NCI-H1105 treated with DMSO at 0.1 percent for 48 hours (cell line): ENCODE measurements at places on chromosomes 6 and 20.

DNA sequence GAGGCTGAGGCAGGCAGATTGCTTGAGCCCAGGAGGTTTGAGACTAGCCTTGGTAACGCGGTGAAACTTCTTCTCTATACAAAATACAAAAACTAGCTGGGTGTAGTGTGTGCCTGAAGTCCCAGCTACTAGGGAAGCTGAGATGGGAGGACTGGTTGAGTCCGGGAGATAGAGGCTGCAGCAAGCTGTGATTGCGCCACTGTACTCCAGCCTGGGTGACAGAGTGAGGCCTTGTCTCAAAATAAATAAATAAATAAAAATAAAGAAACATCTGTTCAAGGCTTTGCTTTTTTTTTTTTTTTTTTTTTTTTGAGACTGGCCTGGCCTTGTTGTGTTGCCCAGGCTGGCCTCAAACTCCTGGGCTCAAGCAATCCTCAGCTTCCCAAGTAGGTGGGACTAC is 23.7 kb upstream of the SLC23A2 start:
- no peak for DNase-seq

- no peak for DNase-seq
Measured at GRCh38 chr6:11788043-11788442, 9.4 kb upstream of the ADTRP start.

DNA sequence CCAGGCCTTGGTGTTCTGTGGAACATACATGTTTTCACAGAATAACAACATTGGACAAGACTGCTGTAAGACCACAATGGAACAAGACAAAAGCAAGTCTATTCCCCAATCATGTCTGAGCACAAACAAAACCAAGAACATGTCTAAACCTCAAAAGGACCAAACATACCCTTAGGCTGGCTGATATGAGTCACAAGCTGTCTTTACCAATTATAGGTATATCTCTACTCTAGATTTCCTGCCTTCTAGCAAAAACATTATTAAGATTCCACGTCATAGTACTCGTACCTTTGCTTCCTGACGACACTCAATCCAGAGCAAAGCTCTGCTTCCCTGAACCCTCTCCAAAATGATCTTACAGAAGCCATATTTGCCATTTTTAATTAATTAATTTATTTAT is 15.4 kb upstream of the L3MBTL1 start:
- DNase-seq = no peak

DNA sequence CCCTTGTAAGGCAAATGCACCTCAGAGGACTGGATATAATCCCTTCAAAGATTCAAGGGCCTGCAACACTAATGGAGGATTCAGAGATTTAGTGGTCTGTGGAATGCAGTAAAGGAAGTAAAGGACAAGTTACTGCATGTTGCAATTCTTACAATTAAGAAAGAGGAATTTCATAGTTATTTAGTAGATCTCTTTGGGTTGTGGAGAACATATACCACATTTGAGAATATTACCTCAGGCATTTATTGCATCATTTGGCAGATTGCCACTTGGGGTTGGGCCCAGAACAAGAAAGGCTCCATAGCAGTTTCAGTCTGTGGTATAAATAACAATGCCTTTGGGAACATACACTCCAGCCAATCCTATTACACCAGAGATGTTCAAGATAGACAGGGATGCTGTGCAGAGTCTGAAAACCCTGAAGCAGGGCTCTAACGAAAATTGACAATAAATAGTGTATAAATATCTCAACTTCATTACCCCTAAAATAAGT is 20.9 kb upstream of the EPM2A start:
- peak; percentile 55 for DNase-seq

DNA sequence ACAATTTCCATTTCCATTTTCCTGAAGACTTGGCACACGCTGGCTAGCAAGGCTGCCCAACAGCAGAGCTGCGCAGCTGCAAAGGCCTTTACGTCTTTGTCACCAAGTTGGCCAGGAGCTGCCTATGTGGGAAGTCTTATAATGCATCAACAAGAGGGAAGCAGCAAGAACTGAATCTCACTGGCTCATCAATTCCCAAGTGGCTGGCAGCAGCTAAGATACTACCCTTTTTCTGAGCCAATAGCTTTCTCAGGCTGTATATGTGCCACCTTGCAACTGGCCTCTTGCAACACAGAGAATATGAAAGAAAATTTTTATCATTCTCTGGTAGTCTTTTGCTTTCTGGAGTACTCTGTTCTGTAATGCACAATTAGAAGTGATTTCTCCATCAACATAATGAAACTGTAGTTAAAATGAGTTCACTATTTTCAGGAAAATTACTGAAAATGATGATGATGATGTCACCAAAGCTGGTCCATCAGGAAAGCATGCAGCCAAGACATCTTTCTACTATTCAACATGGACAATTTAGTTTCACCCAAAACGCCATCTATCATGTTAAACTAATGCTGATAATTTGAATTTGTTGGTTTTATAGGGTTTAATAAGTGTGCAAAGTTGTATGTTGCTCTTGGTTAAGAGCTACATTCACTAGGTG is 97.3 kb upstream of the FOXA2 start:
- no peak for DNase-seq

- no peak for DNase-seq
Measured at GRCh38 chr6:15477746-15478145, 185.1 kb downstream of the DTNBP1 start.

GRCh38 chr6:156555116-156555515 is 222.1 kb upstream of the ARID1B start:
- no peak for DNase-seq

DNA sequence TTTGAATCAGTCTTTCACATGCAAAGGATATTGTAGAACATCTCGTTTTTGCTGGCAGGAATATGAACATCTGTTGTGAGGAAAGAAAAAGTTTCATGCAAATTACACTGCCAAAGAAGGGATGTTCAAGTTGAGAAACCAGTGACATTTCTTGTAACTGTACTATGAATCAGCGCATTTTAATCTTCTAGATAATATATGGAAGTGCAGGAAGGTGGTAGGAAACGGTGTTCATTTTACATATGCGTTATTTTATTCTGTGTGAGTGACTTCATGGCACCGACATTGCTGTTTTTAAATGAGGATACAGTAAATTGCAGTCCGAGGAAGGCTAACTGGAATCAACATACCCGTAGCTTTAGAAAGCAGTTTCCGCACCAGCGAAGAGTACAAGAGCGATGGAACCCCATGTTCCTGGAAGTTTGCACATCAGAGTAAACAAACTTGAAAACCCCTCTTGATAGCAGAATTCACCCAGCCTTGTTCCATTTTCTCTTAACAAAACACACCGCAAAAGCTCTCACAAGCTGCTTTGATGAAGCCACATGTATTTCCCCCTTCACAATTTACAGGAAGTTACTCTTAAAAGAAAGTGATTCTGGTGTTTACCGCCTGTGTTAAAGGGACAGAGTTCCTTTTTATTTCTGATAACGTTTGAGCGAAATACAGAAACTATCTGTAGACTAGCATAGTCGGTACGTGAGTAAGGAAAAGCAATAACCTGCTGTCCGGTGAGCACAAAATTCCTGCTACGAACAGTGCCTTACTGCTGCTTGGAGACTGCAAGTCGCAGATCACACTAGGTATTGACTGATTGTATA is 11.5 kb downstream of the PRDM1 start:
- no peak for DNase-seq

- no peak for DNase-seq
Measured at GRCh38 chr6:25157183-25157582, 122.0 kb upstream of the CARMIL1 start.

DNA sequence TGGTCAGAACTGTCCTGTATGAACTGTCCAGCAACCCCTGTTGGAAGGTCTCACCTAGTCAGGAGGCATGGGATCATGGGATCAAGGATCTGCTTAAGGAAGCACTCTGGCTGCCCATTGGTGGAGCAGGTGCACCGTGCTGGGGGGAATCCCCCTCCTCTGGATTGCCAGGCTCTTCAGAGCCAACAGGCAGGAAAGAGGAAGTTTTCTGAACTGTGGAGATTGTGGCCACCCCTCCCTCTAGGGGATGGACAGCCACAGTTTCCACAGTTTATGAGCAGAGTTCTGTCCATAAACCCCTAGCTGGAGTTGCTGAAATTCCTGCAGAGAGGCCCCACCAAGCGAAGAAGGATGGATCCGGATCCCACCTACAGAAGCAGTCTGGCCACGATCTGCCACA is 13.0 kb upstream of the HLA-DQB1 start:
- no peak for DNase-seq

GRCh38 chr20:39904476-39905112 is 784.4 kb downstream of the MAFB start:
- no peak for DNase-seq

DNA sequence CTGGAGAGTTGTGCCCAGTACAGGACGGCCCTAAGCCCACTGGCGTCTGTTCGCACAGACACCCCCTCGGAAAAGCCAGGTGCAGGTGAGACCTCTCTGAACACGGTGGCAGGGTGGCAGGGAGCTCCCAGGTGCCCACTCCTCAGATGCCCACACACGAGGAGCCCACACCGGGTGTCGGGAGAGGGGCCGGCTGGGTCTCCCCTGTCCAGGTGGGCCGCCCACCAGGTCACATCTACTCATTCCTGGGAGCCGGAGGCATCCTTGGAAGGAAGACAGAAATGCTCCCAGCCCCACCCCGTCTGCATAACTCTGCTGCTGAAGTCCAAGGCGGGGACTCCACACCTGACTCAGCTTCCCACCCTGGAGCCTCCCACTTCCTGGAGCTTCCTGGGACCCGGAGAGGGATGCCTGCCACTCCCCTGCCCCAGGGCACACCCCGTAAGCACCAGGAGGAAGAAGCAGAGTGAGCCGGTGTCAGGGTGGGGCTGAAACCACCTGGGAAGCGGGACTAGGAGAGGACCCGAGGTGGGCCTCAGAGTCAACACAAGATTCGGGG is 2.5 kb downstream of the SRMS start:
- DNase-seq = no peak

DNA sequence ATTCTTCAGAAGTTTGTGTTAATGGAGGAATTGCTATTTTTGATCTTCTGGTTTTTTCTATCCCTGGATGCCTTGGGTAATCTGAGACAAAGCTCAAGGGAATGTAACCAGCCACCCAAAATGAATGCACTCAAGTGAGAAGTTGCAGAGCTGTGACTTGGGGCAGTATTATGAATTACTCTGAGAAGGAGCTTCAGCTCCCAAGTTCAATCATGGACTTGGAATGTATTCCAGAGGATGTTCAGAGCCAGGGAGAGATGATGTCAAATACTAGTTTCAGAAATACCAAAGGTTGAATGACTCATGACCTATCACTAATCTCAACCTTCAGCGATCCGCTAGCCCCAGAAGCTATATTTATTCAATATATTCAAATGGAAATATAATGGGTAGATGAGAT is 375.2 kb upstream of the PLCB4 start:
- DNase-seq = no peak

DNA sequence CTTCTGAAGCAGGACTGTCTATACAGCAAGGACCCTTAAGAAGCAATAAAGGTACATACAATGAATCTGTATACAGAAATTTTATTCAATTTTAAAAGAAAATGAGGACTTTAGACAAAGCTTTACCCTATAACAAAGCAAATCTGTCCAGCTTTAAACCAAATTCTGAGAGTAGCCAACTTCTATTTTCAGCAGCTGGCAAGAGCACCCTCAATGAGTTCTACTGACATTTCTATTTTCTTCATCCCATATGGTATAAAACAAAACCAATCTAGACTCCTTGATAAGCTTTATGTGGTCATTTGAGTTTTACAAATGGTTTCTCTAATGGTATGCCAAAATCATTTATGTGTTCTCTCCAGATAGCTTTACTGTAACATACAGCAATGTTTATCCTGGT is 12.7 kb downstream of the CPNE1 start:
- DNase-seq = no peak

GRCh38 chr6:73004231-73004630 is 221.1 kb downstream of the KHDC1L start:
- DNase-seq = no peak

DNA sequence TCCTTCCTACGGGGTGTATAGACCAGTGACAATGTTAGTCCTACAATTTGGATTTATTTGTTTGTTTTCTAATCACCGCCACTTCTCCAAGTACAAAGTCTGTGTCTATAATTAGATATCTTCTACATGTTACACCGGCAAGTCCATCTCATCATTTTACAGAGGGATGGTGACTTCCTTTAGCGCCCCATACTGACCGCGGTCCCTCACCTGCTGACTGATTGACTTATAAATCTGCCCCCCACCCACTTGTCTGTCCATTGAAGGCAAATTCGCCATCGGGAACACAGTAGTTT is 8.9 kb upstream of the NR2E1 start:
- DNase-seq = no peak

- no peak for DNase-seq
Measured at GRCh38 chr20:57770852-57771720, 61.3 kb upstream of the PMEPA1 start.

DNA sequence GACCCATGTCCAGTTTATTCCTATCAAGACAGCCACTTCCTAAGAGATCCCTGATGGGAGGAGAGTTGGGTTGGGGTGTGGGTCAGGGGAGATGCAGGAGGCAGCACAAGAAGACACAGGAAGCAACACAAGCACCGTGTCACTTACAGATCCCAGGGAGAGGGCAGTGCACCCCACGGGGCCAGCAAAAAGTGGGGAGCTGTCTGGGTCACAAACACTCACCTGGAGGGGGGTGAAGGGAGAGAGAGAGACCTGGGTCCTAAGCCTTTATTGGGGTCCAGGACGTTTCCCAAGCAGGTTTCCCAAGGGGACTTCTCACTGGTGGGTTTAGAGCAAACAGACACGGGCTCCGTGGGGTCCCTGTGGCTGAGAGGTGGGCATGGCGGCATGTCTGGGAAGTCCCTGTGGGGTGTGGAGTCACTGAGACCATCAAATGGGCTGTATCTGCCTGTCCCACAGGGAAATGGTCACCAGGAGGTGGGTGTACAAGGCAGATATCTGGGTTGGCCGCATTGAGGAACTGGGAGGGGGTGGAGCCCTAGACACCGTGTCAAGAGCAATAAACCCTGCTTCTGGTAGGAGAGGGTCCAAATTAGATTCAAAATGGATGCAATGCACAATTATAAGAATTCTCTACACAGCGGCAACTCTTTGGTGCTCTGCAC is 1.6 kb upstream of the CD93 start:
- no peak for DNase-seq

DNA sequence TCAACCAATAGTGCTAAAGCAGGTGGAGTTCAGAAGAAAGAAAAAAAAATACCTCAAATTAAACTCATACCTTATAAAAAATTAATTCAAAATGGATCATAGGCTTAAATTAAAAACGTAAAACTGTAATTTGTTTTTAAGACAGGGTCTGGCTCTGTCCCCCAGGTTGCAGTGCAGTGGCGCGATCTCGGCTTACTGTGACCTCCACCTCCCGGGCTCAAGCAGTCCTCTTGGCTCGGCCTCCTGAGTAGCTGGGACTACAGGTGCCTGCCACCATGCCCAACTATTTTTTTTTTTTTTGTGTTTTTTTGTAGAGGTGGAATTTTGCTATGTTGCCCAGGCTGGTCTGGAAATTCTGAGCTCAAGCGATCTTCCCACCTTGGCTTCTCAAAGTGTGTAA is 111.6 kb downstream of the HDGFL1 start:
- no peak for DNase-seq

- peak; percentile 74 for DNase-seq
Measured at GRCh38 chr20:3045042-3045815, 623 bp upstream of the MRPS26 start.

DNA sequence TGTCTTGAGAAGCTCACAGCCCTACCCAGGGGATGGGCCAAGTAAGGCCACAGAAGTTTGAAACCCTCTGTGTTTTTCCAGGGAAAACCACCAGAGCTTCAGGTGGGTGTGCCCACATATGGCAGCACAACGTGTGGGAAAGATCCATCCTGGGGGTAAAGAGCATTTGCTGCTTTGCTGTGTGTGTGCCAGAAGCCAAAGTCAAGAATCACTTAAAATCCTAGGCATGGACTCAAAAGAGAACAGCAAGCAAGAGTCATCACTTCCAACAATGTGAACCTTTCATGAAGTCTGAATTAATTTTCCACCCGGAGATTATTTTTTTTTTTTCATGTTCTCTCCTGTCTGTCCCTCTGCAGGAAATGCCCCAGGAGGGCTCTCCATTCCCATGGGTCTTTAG is 308.2 kb upstream of the SGK1 start:
- no peak for DNase-seq
